ENCODE measurements at places on chromosomes 2 and 18.

DNA sequence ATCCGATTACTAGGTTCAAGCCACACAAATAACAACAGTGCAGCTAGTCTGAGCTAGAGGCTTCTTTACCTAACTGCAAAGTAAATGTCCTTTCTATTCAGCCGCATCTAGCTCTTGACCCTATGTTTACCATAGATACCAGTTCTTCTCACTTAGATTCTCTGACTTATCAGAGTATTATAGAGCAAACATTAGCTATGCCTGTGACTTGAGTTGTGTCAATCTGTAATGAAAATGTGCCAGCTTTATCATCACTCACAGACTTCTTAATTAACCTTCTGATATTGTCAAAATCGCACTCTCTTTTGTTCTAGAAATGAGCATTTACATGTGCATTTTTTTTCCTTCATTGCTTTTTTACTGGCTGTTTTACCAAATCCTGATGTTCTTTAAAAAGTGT is 79.9 kb downstream of the BCL11A start:
- DNase-seq = no peak

DNA sequence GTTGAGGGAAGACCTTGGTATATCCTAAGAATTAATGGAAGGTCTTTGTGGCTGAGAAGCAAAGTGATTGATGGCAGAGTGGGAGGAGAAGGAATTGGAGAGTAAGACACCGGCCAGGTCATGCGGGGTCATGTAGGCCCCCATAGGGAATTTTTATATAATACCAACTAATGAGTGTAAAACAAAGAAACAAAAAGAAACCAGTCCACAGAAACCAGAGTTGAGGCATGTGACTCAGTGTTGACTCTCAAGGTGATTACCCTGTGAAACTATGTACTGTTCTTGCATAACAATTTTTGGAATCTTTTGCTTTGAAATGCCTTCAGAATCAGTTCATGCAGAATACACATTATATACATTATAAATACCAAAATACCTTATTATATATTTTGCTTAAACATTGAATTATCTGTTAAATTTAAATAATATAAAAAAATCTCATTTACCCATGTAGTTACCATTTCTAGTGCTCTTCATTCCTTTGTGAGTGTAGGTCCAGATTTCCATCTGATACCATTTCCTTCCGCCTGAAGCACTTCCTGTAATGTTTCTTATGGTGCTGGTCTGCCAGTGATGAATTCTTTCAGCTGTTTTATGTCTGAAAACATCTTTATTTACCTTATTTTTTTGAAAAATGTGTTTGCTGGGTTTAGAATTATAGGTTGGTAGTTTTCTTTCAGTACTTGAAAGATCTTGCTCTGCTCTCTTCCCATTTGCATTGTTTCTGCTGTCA is 8.6 kb downstream of the CLIP4 start:
- no peak for DNase-seq

DNA sequence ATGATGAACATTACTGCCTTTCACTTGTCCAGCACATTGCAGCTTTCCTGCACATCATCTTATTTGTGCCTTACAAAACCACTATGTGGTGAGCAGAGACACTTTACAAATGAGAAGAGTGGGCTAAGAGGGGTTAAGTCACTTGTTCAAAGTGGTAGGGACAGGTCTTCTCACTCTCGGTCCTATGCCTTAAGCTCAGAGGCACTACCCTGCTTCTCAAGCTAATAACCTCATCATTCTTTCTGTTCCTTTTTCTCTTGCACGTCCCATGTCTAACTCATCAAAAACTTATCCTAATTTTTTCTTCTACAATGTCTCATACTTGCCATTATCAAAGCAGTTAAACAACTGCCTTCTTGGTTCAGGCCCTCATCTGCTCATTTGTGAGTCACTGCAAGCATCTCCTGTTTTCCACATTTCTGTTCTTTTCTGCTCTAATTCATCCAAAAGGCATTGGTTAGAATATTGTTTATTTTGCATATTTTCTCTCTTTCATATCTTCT is 21.9 kb upstream of the NCOA1 start:
- no peak for DNase-seq

GRCh38 chr2:60445684-60446179 is 107.7 kb downstream of the BCL11A start:
- no peak for DNase-seq

GRCh38 chr2:136232456-136233172 is 114.7 kb upstream of the CXCR4 start:
- no peak for DNase-seq

- DNase-seq = no peak
These were observed 66.5 kb upstream of the TLK1 start for GRCh38 chr2:171227066-171227782.

- DNase-seq = no peak
These were observed 149.3 kb downstream of the KLHL14 start for GRCh38 chr18:32623563-32623962.

DNA sequence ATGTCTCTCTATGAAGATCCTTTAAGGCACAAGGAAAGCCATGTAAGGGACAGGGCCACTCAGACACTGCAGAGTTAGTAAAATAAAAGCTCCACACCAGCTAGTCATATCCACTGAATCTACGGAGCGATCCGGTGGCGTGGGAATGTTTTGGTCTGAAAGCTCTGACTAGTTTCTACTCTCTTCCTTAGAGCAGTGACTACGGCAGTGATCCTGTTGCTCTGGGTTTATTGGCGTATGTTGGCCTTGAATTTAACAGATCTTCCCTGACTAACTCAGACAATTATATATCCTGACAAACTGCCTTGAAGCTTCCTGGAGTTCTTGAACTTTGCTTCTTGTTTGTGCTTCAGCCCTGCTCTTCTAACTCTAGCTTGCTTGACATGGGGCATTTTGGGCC is 115.3 kb upstream of the FZD5 start:
- DNase-seq = no peak
